Fibroblast of skin of scalp (primary cell): ENCODE measurements at places on chromosomes 7 and 10.

DNA sequence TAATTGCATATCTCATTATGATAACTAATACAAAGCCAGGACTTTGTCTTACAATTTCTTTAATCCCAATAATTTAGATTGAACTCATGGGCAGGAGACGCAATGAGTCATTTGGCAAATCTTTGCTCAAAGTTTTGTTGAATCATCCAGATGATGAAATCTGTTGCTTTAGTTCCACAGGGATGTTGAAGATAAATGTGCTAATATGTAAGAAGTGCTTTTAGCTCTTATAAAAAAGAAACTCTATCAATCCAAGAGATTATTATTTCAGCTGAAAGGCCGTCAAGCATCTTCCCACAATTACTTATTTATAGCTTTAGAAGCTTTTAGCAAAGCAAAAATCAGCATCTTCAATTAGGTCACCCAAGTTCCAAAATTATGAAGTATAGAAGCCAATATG is 36.8 kb upstream of the ANK3 start:
- peak; percentile 91 for DNase-seq

GRCh38 chr7:90119178-90119971 is 34.9 kb upstream of the STEAP1 start:
- DNase-seq, result peak; percentile 27

DNA sequence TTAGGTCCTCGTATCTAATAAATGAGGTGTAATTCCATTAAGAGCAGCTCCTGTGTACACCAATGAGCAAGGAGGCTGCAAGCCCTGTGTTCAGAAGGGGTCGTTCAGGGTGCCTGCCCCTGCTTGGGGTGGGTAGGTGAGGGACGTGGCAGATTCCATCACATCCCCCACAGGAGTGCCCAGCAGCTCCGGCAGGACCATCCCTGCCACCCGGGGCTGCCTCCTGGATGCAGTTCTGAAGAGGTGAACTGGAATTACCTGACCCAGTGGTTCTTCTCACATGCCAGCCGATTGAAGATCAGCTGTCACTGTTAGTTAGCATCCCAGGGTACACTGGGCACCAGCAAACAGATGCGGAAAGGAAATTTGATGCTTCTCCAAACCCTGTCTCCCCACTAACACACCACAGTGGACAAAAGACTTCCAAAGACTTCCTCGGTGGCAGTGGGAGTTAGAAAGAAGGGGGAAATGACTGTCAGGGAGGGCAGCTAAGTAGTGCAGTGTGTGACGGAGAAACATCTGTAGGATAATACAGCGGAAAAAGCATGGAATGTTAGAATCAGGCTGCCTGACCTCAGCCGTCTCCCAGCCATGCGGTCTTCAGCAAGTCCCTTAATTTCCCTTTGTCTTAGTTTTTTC is 313.6 kb upstream of the ZMIZ1 start:
- DNase-seq, result peak; percentile 44

DNA sequence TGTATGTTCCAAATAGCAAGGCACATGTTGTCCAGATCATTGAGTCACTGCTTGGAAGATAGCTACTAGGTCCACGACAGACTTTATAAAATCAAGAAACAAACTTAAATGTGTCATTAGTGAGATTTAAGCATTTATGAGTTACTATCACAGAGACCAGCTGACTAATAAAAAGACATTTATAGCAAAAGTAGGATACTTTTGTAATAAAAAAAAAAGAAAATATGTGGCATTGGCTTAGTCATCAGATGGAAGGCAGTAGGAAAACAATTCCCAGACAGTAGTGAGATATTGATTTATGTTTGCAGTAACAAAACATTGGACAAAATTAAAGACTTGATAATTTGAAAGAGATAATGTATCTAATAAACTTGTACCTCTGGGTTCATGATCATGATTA is 881.0 kb upstream of the LRRN3 start:
- DNase-seq, result peak; percentile 4

DNA sequence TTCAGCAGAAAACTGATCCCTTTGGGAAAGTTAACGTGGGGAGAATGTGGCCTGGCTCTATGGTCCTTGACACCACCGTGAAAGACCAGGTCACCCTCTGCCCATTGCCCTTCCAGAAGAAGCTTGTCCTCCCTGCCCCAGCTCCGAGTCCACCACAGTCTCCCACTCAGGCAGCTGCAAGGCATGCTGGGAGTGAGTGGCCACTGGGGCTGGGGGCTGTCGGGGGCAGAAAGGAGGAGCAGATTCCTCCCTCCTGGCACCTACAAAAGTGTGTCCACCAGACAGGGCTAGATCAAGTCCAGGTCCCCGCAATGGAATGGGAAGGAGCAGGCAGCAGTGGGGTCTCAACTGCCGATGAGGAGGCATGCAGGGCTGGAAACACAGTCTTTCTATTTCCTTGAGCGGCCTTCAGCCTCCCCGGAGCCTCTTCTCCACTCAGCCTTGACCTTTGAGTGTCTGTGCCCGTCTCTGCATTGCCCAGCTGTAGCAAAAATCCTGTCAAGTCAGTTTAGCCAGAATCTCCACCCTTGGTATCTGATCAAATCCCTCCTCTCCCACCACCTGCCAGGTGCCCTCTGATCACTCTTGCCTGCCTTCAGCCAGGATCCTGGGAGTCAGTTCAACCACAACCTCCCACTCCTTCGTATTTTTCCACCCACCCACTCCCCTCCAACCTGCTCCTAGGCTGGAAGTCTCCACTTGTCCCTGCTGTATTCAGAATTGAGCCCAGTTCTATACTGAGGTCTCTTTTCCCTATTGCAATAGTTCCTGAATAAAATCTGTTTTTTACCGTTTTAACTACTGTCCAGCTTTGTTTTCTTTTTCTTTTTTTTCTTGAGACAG is 6.9 kb upstream of the ZNF316 start:
- DNase-seq, result no peak

DNA sequence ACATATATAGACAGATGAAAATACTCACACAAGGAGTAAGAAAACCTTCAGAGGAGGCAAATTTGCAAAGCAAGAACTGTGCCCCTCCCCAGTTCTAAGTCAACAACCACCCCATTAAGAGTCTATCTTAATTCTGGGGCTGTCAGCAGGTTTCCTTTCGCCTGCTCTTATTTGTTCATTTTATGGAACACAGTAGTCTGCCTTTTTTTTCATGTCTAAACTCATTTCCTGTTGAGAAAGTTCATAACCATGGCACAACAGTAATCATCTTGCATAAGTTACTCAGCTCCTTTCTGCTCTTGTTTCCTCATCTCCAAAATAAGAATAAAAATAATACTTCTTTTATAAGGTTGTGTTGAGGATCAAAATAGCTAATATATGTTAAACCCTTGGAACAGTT is 25.8 kb upstream of the AMPH start:
- no peak for DNase-seq

- no peak for DNase-seq
Observed at GRCh38 chr10:96176985-96177384, 46.9 kb downstream of the ZNF518A start.

DNA sequence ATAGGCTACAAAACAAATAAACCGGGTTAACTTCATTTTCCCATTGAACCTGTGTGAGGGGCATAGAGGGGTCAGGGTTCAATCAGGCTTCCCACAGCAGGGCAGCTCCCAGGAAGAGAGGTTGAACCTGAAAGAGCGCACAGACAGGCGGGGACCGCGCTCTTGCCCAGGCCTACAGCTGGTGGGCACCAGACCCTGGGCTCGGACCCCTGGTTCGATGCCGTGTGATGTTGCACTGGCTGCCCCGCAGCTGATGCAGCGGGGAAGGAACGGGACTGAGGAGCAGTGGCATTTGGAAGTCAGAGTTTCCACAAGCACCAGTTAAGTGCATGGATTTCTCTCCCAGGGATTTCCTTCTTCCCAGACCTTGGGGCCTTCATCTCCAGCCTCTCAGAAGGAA is 72.6 kb upstream of the INSIG1 start:
- no peak for DNase-seq

DNA sequence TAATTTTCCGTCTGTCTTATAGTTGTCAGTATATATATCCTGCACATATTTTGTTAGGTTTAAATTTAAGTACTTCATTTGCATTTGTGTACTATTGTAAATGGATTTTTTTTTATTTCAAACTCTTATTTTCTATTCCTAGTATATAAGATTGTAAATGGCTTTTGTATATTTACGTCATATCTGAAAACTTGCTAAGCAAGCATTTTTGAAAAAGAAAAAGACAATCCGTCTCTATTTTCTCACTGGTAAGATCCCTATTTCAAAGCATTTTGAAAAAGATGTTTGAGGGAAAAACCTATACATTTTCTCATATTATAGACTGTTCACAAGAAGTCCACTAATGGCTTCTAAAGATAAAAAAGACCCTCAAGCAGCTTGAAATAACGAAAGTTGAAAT is 1.2 kb upstream of the LYZL1 start:
- no peak for DNase-seq

DNA sequence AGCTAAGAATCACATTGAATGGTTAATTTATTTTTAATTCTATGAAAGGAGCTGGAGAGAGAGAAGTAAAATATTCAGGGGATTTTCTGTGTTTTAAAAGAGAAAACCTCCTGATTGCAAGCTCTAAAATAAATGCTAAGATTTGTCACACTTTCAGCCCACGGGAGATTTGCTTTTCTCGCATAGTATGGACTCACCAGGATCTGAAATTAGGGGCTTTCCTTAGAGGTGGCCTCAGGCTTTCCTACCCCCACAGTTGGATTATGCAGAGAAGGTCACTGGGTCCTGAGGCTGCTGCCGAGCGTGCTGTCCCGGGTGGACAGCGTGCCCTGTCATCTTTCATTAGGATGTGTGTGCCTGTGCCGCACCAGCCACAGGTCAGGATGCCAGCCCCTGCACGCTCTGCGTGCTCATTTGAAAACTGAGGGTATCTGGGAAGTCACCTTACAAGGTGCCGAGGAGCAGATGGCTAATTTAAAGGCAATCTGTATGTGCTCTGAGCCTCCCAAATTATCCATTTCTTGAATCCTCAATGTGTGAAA is 258.8 kb downstream of the CELF2 start:
- DNase-seq, result no peak

DNA sequence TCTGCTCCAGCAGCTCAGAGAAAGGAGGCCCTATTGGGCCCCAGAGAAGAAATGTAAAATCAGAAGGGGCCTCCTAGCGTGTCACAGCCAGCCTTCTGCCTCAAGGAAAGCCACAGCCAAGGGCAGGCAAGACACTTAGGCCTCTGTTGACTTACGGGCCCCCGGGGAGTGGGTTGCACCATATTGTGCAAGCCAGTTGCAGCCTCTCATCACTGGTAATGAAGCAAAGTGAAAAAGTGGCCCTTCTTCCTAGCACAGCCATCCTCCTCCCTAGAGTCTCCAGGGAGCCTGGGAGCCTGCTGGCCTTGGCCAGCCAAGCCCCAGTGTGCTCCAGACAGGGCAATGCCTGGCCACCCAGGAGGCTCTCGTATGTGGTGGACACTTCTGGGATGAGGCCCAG is 56.2 kb upstream of the GDF10 start:
- DNase-seq, result peak; percentile 6

GRCh38 chr10:99328579-99329303 is 415 bp upstream of the CNNM1 start:
- peak; percentile 8 for DNase-seq

GRCh38 chr10:86306628-86307278 is 59.8 kb downstream of the GRID1 start:
- DNase-seq, result peak; percentile 27

- DNase-seq, result no peak
Observed at GRCh38 chr10:7146189-7146588, 264.6 kb downstream of the SFMBT2 start.

DNA sequence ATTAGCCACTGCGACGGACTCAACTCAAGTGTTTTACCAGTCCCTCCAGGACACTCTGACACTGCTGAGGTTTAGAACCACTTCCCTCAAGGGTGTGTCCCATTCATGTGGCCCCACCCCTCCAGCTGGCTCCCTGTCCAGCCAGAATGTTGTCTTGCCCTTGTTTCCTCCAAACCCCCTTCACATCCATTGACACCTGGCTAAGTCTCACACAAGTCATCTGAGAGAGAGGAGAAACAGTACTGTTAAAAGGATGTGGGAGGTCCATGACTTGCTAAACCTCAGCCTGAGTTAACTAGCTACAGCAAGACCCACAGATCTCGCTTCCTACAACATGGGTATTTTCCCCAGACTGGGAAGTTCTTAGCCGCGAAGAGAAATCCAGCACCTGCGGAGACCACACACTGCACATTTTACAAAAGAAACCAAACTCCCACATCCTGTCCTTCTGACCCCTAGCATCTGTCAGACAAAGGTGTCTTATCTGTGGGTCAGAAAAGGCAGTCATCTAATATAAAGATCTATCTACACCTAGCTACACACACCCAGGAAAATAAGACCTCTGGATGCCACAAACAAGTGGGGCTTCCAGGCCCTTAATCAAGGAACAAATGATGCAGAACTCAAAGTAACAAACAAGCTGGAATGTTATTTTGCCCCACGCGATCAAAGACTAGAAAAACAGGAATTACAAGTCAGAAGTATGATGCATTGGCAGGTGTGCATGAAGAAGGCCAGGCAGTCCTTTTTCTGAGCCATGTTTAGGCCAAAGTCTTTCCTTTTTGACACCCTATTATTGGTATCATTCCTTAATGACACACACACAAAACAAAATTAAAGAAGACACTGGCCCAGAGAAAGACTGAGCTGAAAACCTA is 13.9 kb downstream of the OSBPL3 start:
- DNase-seq, result no peak

- peak; percentile 84 for DNase-seq
Observed at GRCh38 chr7:111561904-111562732, at the start of gene IMMP2L. TSS of gene IMMP2L (minus strand) at chr7:111562492.

- DNase-seq, result peak; percentile 65
Observed at GRCh38 chr10:80497187-80498077, 40.3 kb upstream of the SH2D4B start.

DNA sequence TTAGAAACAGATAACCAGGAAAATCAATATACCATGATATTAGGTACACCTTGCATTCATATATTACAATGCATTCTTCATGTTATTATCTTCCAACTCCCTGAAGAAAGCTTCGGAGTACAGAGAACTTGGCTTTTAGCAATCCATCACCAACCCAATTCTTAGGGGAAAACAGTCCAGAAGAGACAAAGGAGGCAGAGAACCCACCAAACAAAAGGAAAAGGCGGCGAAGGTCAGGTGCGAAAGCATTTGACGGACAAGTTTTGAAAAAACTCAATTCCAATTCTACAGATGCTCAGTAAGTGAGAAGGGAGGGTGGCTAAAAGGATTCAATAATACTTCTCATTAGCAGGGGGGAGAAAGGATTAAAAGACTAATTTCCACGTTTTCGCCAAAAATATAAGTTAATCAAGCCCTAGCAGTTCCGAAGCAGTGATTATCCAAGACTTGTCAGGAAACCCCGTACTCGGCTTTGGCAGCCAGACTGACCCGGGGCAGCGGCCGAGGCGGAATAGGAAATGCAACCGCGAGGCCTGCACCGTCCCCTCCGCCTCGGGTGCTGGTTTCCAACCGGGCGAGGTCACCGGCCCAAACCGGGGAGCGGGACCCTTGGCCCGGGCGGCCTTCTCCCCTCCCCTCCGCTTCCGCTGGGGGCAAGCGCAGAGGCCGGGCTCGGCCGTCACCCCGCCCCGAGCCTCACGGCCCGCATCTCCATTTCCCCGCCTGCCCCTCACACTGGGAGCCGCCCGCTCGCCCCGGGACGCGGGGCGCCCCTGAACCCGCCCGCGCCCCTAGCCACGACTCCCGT is 747 bp downstream of the GDI2 start:
- DNase-seq, result peak; percentile 10
